ENCODE measurements at places on chromosomes 7 and 10.
A peak's percentile ranks its signal among the peaks of the same experiment; 100 is the strongest.

GRCh38 chr7:41754046-41754445, 51.2 kb upstream of the INHBA start:
- no peak for DNase-seq

DNA sequence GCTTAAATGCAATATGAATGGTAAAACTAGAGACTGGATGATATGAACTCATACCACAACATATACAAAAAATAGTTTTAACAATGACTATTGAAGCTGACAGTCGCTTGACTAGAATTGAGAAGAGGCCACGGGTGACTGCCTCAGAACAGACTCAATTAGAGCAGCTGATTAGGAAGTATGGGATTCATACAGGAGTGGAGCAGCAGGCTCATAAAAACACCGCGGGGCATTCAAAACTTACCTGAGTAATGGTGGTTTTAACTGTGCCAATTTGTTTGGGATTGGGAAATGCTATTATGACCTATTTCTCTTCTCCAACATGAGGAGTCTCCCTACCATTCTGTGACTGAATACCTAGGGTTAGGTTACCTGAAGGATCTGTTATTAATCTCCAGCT, 2.1 kb downstream of the CADPS2 start:
- no peak for DNase-seq

DNA sequence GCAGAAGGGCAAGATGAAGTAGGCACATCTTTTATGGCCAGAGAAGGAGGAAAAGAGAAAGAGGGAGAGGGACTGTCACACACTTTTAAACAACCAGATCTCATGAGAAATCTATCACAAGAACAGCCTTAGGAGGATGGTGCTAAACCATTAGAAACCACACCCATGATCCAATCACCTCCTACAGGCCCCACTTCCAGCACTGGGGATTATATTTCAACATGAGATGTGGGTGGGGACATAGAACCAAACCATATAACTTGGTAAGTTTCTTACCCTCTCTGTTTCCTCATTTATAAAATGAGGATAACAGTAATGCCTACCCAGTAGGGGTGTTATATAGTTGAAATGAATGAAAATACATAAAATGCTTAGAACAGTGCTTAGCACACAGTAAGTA, 66.0 kb downstream of the CHCHD3 start:
- no peak for DNase-seq

DNA sequence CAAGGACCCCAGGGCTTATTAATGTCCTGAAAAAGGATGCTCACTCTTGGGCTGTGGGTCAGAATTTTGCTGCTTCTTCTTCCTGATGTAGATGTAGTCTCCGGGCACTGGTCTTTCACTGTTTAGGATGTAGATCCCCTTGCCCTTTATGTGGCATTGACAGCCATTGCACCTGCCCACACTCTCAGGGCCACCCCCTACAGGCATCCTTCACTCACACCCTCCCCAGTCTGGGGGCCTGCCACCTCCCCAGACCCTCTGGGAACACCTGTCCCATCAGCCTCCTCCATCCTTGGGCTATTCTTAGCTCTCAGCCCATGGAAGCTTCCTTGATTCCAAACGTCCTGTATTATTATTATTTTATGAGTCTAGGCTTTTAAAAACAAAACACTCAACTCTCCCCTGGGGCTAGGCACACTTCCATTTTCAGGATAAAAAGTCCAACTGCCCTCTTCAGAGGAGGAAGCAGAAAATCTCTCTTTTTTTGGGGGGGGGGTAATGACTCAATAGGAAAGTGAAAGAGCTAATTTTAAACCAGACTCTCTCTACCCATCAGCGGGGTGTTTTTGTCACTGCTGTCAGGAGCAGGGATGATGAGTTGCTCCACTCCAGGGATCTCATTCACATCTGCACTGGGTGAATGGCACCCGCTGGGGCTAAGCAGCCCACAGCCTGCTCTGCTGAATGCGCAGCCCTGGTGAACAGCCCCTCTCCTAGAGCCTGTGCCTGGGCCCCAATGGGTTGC, 11.5 kb upstream of the KLRG2 start:
- no peak for DNase-seq

DNA sequence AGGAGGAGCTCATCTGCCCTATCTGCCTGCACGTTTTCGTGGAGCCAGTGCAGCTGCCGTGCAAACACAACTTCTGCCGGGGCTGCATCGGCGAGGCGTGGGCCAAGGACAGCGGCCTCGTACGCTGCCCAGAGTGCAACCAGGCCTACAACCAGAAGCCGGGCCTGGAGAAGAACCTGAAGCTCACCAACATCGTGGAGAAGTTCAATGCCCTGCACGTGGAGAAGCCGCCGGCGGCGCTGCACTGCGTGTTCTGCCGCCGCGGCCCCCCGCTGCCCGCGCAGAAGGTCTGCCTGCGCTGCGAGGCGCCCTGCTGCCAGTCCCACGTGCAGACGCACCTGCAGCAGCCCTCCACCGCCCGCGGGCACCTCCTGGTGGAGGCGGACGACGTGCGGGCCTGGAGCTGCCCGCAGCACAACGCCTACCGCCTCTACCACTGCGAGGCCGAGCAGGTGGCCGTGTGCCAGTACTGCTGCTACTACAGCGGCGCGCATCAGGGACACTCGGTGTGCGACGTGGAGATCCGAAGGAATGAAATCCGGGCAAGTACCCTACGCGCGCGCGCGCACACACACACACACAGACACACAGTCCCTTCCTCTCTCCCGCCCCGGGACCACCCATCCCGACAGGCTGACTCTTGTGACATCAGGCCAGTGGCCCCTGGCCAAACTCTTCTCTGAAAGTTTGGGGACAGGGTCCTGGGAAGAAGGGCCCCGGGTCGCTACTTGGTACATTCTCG, 538 bp downstream of the TRIM8 start:
- peak; percentile 85 for DNase-seq

- no peak for DNase-seq
Observed at GRCh38 chr10:97904018-97904381, 54.4 kb downstream of the GOLGA7B start.

DNA sequence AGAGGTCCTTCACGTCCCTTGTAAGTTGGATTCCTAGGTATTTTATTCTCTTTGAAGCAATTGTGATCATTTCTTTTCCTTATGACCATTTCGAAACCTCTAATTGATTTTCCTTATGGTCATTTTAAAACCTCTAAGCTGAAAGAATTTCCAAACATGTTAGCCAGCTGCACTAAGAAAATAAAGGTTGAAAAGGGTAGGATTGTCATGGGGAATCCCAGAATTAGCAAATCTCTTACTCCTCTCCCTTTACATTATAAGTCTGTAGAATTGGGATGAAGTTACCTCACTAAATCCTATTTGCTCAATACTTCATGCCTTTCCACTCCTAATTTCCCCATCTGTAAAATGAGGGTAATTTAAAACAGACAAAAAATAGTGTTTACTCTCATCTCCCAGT, 79.5 kb downstream of the FAM185A start:
- DNase-seq: no peak

DNA sequence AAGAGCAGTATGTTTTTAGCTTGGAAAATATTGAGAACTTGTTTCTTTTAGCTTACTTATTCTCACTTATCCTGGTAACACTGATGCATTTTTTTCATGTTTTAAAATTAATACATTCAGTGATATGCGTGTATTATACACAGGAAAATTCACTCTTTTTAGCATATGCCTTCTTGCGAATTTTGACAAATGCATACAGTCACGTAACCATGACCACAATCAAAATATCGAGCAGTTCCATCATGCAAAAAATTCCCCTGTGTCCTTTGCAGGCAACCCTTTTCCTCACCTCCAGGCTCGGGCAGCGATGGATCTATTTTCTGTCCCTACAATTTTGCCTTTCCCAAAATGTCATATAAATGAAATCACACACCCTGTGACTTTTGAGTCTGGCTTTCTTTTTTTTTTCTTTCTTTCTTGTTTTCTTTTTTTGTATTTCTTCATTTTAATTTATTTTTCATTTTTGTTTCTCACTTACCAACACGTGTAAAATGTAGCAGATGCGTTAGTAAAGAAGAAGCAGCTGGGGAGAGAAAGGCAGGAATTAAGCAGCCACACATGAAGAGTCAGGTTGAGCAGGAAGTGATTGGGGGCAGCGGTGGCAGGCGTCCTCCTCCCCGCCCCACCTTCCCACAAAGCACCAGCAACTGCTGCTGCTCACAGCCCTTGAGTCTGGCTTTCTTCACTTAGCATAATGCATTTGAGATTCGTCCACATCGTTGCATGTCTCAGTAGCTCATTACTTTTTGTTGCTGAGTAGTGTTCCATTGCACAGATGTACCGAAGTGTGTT, 29.9 kb downstream of the ADRB1 start:
- DNase-seq: no peak

GRCh38 chr7:151837285-151838042, 39.5 kb downstream of the PRKAG2 start:
- DNase-seq: no peak

GRCh38 chr10:29835055-29835454, 200.3 kb upstream of the SVIL start:
- DNase-seq: no peak

DNA sequence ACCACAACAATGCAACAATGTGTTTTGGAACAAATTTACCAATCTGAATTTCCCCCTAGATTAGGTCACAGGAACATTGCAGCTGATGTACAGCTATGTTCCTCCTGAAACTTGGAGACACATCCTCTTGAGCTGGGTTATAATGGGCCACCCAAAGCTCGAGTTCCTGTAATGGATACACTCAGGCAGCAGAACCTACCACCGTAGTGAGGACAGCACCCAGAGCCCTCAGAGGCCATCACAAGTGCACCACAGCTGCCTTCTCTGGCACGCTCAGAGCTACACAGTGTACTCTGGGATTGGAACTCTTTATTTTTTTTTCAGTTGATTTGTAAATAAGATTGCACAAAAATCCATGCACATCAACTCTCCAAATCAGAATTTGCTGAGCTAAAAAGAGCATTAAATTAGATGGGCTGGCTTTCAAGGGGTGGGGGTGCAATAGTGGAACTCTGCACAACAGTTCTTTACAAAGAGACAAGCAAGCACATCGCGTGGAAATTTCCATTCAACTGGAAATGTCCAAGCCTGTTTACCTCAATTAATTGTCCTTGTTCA, 56.7 kb downstream of the EGFR start:
- DNase-seq: no peak

DNA sequence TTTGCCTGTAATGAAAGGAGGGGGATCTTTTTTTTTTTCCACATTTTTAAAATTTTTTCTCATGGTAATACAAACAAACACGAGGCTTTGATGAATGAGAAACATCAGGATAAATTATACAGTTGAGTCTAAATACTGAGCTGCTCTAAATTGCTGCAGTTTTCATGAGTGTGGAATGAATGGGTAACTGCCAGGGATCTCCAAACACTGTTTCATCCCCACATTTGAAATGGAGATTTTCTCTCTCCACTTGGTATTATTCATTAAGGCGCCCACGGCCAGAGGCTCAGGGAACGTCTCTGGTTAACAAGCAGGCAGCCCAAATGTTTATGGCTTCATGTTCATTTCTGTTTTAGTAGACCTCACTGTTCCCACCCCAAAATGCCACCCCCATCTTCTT, 717.1 kb downstream of the GRID1 start:
- DNase-seq: no peak

Measured in pancreas (tissue), 10 donors.